ENCODE measurements at places on chromosomes 5 and 9.

DNA sequence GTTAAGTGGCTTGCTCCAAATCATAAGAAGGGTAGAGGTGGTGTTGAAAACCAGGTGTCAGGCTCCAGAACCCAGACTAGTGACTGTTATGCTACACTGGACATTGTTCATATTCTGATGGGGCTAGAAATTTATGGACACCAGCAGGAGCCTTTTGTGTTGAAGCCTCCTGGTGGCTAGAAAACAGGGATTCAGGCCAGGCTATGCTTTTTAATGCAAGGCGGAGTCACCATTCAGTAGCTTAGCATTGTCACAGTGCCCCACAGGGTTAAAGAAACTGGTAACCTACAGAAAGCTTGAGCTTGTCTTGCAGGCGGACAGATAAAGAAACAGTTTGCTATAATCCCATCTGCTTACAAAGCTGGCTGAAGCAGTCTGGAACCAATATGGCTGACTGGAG is 23.0 kb upstream of the GOLM1 start:
- DNase-seq: no peak

DNA sequence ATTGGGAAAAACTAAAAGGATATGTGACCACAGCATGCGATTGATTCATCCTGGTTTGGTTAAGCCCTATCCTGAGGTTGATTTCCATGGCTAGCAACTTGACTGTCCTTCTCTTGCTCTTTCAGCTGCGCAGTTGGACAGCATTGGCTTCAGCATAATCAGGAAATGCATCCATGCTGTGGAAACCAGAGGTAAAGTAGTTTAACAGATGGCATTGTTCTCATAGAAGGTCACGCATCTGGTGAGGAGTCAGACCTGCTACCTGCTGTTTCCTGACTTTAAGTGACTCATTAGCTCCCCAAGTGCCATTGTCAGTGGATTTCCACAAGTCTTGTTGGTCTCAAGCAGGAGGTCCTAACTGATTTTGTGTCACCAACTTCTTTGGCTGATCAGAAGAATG is 266.9 kb downstream of the ARHGAP26 start:
- DNase-seq: no peak

DNA sequence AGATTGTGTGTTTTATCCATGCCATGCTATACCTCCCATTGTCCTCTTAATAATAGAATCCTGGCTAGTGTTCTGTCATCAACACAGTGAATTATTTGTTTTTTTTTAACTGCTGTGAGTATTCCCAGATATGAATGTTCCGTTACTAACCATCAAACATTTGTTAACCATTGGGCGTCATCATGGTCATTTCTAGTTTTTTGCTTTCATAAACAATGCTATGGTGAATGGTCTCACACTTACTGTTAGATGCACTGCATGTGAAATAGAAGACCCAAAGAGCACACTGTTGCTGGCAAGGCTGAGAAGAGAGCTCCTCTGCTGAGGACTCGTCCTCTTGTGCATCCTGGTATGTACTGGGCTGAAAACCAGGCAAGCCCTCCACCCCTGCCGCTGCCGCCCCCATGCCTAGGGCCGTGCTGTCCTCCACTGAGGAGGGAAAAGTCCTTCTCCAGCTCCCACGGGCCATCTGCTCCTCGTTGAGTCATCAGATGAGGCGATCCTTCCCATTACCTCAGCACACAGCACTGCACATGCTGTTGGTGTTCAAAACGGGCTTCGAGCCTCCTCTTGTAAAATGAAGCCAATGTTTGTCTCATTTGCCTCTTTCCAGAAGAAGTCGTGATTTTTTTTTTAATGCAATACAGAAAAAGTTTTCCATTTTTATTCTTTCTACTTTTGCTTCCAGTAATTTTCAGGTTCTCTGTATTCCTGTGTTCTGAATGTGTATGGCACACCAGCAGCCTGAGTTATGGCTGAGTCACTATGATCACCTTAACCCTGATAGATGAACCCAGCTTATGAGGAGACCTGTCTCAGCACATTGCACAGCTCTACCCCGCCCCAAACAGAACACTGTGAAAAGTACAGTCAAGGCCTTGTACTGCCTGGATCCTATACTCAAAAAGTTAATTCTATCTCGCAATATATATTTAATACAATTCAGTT is 219.0 kb downstream of the AOPEP start:
- DNase-seq: no peak

GRCh38 chr5:39700523-39700922 is 275.7 kb upstream of the DAB2 start:
- DNase-seq: no peak

GRCh38 chr9:30120666-30121065 is 2263.8 kb upstream of the ACO1 start:
- DNase-seq: no peak

- DNase-seq: no peak
Measured at GRCh38 chr9:129264388-129264787, 86.3 kb upstream of the IER5L start.

- no peak for DNase-seq
Measured at GRCh38 chr9:114668146-114668545, 10.5 kb upstream of the TEX53 start.

GRCh38 chr9:121837113-121837961 is 185.9 kb downstream of the DAB2IP start:
- DNase-seq: no peak

GRCh38 chr9:97388721-97389238 is 23.1 kb upstream of the TDRD7 start:
- peak; percentile 37 for DNase-seq

DNA sequence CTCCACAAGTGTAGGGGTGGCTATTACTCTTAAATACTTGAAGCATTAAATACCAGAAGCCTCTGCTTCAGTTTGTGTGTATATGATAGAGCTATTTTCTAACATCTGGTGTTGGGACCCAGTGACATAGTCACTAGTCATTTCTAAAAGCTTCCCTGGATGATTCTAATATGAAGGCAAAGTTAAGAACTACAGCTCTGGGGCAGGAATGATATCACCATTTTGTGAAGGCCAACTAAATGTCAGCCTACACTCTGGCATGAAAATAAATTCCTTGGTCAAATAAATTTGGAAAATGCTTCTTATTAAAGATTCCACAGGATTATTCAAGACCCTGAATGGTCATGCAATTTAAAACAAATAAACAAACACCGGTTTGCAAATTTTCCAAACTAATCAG is 197.7 kb downstream of the PLK2 start:
- no peak for DNase-seq

DNA sequence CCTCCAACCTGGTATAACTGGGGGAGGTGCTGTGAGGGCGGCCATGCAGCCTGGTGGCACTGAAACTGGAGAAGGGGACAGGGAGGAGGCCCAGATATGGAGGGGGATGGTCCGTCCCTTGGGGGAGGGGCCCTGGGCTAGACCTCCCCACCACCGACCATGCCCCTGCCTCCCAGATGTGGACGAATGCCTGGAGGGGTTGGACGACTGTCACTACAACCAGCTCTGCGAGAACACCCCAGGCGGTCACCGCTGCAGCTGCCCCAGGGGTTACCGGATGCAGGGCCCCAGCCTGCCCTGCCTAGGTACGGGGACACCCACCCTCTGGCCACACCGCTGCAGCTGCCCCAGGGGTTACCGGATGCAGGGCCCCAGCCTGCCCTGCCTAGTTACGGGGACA is 15.4 kb upstream of the ASS1 start:
- no peak for DNase-seq

GRCh38 chr5:107502676-107503060 is 168.1 kb downstream of the EFNA5 start:
- DNase-seq: no peak
